NCI-H510A treated with DMSO at 0.1 percent for 48 hours (cell line): ENCODE measurements at places on chromosomes 12 and 14.

DNA sequence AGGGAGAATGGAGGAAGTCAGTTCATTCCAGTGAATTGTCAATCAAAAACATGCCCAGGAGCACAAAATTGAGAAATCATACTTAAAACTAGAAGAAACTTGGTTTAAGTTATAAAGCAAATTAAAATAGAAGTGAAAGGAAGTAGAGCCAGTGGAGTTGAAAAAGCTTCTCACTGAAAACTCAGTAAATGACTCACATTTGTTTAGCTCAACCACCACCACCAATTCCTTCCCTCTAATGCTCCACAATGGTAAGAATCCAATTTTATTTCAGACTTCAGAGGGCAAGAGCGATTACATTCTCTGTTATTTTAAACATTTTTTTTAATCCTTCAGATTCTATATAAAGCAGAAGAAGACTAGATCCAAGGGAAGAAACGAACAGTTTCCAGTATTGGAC is 19.4 kb downstream of the UTP20 start:
- DNase-seq: no peak

DNA sequence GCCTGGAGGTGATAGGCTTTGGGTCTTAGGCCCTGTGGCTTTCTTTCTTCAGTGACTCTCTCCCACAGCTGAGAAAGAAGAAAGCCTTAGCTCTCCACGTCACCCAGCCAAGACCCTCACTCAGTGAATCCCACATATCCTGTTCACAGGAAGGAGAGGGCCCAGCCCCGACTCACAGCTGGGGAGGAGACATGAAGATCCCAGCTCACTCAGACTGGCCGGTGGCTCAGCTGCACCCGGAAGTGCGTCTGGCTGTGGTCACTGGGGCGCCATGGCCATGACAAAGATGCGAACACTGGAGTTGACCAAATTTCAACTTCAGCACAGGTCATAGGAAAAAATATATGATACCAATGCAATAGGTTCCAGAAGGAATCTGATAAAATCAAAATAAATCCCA is 14.2 kb downstream of the DLK1 start:
- DNase-seq: no peak

DNA sequence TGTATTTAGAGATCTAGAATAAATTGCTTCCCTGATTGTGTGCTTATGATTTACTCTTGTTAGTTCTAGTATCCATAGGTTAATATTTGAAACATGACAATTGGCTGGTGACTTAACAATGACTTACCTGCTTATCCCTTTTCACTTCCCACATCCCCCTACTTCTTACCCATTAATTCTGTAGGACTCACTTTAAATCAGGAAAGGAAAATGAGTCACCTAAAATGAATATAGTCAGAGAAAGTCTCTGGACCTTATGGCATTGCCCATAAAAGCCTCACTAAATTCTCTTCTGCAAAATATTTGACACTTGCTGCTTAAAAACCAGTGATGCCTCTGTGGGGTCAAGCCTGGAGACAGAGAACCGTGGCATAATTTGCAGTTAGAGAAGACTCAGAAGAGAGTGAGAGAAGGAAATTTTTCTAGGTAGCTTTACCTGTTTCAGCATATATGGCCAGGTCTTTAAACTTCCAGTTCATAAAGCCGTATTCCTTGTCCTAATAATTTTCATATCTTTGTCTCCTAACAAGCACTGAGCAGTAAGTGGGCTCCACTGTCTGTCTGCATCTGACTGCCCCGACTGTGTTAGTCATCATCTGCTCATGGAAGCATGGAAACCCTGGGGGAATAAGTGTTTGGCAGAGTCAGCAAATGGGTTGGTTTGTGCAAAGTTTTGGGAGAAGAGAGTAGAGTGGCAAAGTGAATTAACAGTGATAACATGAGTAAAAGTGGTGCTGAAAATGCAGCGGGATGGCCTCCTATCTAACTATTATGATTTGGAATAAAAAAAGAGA is 294.4 kb downstream of the AKAP6 start:
- DNase-seq: no peak

DNA sequence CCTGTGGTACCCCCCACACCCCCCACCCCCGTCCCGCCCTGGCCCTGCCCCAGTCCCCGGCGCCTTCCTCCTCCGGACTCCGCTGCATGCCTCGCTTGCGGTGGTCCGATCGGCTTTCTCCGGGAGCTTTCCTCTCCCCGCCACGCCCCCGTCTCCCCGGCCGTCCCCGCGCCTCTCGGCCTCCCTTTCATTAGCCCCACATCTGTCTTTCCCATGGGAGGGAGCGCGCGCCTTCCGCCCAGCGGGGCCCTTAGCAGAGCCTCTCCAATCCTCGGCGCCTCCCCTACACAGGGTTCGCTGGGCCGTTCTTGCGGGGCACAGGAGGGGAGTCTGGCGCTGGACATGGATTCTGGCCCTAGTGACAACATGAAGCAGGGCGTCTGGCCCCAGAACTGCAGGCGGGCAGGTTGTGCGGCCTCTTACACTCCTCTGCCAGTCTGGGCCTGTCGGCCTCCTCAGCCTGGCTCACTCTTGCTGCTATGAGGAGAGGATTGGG is 1.5 kb upstream of the EFS start:
- no peak for DNase-seq

- DNase-seq: no peak
Observed at GRCh38 chr14:22518073-22518472, 71.0 kb downstream of the DAD1 start.

DNA sequence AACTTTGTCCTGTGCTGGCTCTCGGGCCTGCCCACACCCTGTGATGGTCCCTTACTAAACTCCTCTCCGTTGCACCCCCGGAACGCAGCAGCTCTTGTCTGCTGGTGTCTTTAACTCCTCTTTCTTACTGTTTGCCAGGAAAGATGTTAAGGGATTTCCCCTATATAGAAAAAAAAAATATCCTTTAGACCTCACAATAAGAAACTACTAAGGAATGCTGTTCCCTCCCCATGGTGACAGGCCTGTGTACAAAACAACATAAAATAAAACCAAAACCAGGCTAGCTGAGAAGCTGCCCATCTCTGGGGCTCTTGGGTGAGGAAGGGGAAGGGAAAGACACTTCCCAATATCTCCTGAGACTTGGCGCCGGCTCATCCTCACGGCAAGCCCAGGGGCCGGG is 95.4 kb downstream of the CHGA start:
- no peak for DNase-seq

DNA sequence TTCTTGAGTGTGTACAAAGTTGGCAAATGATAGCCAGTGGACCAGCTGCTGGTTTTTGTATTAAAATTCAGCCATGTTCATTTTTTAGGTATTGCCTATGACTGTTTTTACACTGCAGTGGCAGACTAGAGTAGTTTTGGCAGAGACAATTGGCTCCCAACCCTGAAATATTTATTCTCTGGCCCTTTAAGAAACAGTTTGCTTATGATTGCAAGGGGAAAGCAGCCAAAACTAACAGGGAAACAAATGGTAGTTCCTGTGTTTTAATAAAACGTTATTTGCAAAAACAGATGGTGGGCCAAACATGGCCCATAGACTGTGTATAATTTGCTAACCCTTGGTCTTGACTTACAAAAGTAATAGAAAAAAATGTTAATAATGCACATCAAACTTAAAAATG is 110.2 kb downstream of the ALX1 start:
- DNase-seq: no peak

DNA sequence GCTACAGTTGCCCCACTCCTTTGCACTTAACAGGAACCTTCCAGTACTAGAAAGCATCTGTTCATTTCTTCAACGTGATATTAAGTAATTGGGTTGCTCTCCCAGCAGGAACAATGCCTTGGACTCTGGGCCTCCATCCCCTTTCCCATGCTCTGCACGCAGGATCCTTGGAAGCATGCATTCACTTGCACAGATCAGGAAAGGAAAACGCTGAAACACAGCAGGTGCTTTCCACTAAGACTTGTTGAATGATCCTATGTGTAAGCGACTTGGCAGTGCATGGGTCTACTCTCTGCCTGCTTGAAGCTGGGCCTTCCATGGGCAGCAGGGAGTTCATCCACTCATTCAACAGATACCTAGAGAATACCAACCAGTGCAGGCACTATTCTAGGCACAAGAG is 2.3 kb downstream of the LTBP2 start:
- peak; percentile 16 for DNase-seq

DNA sequence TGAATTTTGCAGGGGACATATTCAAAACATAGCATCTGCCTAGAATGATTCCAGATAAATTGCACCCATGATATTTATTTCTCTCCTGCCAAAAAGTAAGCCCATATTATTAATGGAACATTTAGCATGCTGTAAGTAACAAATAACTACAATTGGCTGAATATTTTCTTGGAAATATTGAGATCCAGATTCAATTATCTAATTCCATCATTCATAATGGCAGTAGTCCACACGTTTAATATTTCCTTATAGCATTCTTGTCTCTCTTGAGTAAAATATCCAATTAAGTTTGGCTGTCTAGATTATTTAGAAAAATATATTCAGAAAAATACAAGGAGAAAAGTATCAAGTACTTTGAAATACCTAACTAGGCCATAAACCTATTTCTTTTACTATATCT is 157.5 kb downstream of the FLRT2 start:
- no peak for DNase-seq

DNA sequence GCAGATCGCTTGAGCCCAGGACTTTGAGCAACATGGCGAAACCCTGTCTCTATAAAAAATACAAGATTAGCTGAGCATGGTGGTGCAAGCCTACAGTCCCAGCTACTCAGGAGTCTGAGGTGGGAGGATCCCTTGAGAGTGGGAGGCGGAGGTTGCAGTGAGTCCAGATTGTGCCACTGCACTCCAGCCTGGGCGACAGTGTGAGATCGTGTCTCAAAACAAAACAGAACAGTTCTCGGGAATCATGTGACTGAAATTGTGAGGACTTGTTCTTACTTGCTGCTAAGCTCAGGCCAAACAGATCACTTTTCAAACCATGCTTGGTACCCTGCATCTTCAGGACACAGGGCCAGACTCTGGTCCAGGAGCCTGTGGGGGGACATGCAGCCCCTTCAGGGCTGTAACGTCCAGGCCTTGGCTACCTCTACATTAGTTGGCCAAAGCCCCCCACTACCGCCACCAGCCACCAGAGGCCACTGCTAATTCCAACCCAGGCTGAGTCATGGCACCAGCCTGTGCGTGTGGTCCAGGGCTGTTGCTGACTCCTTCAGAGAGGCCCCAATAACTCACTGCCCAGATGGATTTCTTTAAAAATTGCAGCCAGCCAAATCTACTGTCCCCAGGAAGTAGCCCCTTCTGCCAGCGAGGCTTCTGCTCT is 33.4 kb upstream of the SYNDIG1L start:
- DNase-seq: no peak
